Activated CD4-positive, alpha-beta T cell treated with anti-CD3 and anti-CD28 coated beads, Interleukin-2, Interleukin-4, amounts not matched to agents 100 ng/mL and 50 ng/mL, durations not matched to agents 16 hours and 8 hours (primary cell): ENCODE measurements at places on chromosomes 7 and 10.

DNA sequence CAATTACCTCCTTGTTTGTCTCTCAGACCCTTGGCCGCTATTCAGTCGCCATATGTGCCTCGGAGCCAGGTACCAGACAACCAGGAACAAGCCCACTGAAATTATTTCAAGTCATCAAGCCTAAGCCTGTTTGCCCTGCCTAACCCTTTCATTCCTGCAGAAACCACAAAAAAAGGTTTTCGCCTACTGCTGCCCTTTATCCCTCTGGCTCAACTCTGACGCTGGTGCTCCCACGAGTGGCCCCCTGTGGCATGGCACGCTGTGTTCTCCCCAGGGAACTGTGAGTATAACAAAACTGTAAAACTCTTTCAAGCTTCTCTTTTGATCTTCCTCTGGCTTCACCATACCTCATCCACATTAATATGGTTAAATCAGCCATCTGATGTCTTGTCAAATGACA is 215.7 kb upstream of the CDC14C start:
- DNase-seq, result no peak

DNA sequence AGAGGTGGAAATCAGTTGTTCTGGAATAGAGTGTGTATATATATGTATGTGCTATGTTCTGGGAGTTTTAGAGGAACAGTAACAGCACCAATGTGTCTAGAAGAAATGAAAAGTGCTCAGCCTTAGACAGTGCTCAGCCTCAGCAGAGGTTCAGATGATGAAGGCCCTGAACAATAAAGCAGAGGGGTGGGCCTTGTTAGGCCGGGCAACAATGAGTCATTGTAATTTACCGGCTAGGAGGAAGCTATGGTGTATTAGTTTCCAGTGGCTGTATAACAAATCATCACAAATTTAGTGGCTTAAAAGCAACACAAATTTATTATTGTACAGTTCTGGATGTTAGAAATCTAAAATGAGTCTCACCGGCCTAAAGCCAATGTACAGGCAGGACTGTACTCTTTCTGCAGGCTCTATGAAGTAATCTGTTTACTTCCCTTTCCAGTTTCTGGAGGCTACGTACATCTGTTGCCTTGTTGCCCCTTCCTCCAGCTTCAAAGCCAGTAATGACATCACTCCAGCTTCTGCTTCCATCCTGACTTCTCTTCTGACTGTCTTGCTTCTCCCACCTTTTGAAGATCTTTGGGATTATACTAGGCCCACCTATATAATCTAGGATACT is 84.6 kb downstream of the CH25H start:
- no peak for DNase-seq

DNA sequence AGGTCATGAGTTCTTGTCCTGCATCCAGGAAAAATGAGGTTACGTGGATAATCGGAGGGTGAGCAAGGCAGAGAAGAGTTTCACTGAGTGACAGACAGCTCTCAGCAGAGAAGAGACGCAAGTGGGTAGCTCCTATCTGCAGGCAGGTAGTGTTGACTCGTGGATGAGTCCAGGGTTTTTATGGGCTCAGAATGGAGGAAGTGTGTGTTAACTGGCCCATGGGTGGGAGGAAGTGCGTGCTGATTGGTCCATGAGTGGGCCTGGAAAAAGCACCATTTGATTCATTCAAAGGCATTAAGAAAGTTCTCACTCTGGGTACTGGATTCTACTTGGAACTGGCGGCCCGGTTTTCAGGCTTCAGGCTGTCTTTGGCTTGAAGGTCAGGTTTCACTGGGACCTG is 4.8 kb upstream of the DMTF1 start:
- no peak for DNase-seq

GRCh38 chr7:129163875-129164544 is 19.5 kb downstream of the TSPAN33 start:
- DNase-seq, result peak; percentile 49

GRCh38 chr7:78746301-78746700 is 707.2 kb downstream of the MAGI2 start:
- DNase-seq, result no peak

- no peak for DNase-seq
Observed at GRCh38 chr10:113019692-113020474, 69.8 kb downstream of the TCF7L2 start.

DNA sequence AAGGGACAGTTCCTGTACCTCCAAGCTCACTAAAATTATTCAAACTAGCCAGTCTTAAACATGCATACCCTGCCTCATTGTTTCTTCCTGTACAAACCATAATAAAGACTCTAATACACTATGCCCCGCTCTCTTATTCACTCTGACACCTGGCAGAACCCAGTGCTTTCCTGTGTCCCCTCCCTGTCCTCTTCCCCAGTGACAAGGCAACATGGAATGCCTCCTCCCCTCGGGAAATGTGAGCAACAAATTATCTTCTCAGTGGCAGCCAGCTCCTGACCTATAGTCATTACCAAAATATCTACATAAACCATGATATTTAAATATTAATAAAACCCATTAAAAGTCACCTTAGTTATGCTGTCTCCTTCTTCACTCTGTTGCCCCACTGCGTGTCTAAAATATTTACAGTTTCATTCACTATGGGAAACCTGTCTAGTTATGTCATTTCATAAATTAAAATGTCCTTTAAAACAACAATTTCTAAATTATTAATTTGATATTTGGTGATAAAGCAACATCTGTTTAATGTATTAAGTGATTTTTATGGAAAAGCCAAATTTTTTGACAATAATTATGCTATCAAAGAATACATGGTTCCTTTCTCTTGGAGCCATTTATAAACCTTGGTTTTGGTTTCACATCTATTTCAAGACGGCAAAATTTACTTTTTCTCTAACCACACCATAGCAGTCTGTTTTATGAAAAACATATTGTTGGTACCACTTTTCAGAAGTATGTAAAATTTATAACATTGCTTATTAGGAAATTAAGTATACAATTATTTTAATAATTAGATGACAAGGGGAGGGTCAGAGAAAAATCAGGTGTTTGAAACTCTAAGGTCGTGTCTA is 1355.2 kb downstream of the XPNPEP1 start:
- no peak for DNase-seq

DNA sequence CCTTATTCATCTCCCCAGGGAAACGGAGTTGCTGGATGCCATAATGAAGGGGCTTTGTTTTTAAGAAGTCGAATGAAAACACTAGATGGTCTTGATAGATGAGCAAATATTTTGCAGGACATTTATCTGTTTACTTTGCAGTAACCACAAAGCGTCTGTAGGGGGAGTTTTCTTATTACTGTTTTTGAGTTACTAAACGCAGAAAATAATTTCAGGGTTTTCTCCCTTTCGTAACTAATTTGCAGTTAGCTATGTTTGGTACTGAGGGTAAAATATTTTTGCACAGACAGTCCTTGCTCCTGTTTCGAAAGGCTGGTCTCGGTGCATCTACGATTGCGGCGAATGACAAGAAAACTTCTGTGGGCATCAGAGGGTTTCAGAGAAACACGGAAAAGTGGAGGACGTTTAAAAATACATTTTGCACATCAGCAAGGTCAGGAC is 505.6 kb upstream of the MKI67 start:
- peak; percentile 4 for DNase-seq

DNA sequence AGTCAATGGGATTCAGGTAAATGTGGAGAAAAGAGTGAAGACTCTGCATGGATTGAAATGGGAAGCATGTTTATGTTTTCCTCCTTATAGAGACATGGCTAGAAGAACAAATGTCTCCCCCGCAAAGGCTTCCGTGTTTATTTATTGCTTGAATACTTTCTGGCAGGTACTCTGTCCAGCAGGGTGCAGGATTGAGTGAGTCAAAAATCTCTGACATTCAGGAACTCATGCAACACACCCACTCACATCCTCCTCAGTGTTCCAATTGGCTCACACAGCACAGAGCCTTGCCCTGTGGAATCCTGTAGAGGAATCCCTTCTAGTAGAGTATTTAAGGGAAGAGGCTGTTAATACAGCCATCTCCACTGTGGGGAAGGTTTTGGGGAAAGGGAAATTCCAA is 290.3 kb upstream of the VWC2 start:
- DNase-seq, result no peak

- no peak for DNase-seq
Observed at GRCh38 chr7:106778656-106779250, 86.3 kb upstream of the PIK3CG start.

DNA sequence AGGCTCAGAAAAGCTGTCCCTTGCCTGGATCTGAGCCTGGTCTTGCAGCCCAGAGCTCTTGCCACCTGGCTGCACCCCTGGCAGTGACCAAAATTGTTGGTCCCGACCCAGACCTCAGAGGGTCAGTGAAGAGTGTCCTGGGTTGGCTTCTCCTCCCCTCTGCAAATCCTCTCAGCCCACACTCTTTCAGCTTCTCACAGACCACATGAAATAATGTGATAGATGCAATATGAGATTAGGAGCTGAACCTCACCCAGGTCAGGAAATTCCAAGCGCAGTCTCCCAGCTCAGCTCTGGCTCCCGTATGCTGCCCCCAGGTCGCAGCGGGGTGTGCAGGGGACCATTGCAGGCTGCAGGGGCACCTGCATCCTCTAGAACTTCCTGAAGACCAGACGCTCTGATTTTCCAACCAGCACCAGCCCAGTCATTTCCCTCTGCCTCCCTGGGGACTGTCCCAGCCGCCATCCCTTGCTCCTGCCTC is 19.6 kb upstream of the RET start:
- DNase-seq, result no peak

DNA sequence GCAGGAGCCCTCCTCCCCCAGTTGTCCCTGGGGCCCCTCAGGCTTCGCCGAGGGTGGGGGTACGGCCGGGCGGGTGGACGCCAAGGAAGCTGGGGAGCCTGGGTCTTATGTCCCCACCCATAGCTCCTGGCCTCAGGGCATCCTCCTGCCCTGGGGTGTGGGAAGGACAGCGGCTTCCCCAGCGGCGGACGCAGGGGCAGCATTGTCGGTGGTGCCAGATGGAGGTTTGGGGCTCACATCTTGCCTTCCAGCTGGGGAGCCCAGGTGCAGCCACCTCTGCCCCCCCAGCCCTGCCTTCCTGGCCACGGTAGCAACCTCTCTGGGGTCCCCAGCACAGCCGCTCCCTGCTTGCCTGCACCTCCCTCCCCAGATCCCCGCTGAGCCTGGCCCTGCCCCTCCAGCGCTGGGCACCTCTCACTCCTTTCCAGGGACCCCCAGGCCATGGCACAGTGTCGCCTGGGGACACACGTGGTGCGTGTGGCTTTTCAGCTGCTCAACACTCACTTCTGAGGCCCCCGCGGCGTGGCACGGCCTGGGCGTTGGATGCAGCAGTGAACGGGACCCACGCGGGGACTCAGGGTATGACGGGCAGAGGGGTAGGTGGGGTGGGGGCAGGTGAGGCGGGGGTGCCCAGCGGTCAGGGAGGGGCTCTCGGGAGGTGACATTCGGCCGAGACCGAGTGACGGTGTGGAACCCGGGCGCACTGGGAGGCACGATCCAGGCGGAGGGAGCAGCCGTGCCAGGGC is 53.1 kb downstream of the UNCX start:
- no peak for DNase-seq

DNA sequence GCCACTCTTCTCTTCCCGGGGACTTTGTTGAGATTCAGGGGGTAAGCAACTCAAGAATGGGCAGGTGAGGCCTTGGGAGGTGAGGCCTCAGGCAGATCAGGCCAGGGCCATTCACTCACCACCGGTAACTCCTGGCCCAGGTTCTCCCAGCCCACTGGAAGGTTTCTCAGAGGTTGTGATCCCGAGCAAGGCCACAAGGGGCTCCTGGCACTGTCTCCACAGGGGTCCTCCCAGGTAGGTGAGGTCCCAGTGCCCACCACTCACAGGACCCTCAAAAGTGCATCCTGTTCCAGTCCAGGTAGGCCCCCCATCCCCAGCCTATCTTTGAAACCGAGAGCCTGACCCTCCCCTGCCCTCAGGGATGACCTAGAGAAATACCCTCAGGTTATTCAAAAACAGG is 236.1 kb downstream of the BUB3 start:
- DNase-seq, result no peak

DNA sequence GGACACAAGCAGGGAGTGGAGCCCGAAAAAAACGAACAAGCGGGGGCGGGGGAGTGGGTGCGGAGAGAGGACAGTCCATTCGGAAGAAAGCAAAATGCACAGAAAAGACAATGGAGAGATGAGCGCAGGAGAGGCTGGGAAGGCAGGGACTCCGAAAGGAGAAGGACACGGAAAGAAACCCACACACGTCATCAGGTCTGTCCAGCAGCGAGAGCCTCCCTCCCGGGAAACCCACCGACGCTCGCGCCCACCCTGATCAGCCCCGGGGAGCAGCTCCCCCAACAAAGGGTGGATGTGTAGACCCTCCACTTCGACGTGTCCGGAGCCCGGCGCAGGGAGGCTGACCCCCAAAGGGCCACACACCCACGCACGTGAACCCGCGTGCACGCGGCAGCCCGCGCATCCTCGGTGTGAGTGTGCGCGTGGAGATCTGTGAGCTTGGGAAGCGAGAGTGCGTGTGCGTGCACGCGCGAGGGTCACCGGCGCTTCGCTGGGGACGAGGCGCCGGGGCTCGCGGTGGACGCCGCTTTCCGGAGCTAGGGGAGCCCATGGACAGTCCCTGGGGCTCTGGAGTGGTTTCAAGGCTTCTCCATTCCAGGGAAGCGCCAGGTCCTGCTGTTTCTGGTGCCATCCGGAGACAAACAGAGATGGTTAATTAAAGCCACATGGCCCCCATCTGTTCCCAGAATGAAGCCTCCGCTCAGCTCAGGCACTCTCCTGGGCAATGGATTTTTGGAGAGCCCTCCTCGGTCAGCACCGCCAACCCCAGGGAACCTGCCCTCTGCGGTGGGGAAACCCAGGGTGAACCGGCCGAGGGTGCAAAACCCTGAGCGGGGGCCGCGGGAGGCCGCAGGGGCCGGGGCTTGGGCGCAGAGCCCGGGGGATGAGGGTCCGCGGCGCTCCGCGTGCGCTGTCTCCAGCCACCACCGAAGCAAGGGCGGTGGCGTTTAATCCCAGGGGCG is 916 bp downstream of the LAMB1 start:
- no peak for DNase-seq
